ENCODE measurements at places on chromosomes 12 and 14. TPM values are rescaled to one million over a fixed set of nuclear protein-coding genes. Genes with fewer than 3 reads are reported as not detected.

- DNase-seq, result no peak
Observed at GRCh38 chr12:25005376-25005775, 56.5 kb upstream of the BCAT1 start.

INHBE gene
- 9.1 TPM for total RNA-seq

PAX9 gene
- 7.2 TPM for total RNA-seq

IKZF4 gene
- 15.7 TPM for total RNA-seq

SAMD15 gene
- total RNA-seq, result 0.82 TPM

Measured in Caco-2 (cell line).